ENCODE measurements at places on chromosomes 11 and 22.

DNA sequence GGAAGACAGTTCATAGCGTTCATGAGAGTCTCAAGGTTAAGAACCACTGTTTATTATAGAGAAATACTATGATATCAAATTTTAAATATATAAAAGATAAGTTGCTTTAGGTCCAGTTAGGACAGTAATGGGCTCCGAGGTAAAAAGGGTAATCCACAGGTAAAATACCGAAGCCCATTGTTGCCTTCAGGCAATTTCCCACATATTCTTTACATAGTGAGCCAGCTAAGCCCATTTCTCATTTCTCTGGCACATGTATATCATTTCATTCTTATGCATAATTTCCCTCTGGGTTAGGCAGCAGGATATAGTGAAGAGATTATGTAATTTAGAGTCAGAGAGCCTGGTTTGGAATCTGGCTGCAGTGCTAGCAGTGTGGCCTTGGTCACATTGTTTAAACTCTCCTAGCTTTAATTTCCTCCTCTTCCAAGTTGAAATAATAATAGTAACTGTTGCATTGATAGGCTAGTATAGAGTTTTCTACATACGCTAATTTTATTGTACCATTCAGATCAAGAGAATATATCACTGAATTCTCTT lies 7.6 kb upstream of the POU2AF1 start:
- no peak for DNase-seq

- DNase-seq, result no peak
Measured at GRCh38 chr11:119681361-119681910, 47.6 kb downstream of the NECTIN1 start.

- no peak for DNase-seq
Measured at GRCh38 chr11:117188620-117189081, 10.1 kb downstream of the SIDT2 start.

GRCh38 chr11:128464878-128465450 lies 122.4 kb downstream of the ETS1 start:
- no peak for DNase-seq

DNA sequence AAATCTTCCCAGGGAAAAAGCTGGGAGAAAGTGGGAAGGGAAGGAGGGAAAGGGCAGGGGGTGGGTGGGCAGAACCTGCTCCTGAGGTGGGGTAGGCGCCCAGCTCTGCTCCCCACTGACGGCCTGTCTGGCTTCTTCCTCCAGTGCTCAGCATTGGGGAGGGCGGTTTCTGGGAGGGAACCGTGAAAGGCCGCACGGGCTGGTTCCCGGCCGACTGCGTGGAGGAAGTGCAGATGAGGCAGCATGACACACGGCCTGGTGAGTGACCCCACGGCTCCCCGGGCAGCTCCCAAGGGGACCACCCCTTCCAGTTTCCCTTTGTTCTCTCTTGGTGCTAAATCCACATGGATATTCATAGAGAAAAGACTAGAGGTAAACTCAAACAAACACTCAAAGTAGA lies 25.9 kb downstream of the SHANK3 start:
- DNase-seq, result no peak

GRCh38 chr11:27716835-27717234 lies 16.6 kb upstream of the BDNF start:
- DNase-seq, result no peak

- DNase-seq, result peak; percentile 57
Measured at GRCh38 chr11:65589444-65590239, 6.0 kb downstream of the KCNK7 start.

- DNase-seq, result no peak
Measured at GRCh38 chr11:10181811-10182210, 112.2 kb downstream of the SBF2 start.

GRCh38 chr11:28632338-28632737 lies 524.1 kb downstream of the METTL15 start:
- DNase-seq, result no peak

DNA sequence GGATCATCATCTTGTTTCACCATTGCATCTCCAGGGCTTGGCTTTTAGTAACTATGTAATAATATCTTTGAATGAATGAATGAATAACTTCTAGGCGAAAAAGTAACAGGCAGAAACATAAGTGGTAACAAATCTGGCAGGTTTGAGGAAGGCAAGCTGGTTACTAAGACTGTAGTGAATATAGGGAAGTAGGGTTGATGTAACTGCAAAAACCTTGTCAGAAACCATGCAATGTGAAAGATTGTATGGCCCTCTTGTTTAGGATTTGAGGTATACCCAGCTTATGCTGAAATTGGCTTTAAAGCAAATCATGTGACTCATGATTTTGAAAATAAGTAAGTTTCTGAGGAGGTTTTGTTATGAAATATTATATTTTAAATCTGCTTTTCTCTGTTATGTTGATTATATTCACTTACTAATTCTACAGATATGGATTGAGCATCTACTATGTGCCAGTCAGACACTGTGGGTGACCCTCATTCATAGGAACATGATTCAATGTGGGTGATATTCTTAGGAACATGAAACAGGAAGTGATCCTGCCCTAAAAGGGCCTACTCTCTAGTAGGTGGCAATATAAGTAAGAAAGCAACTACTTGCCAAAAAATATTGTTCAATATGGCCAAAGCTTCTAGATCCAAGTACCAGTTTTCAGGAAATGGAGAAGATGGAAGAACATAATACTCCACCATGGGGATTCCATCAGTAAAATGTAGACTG lies 115.5 kb upstream of the CCDC90B start:
- no peak for DNase-seq

GRCh38 chr11:30560206-30561106 lies 25.7 kb downstream of the MPPED2 start:
- no peak for DNase-seq

GRCh38 chr11:87866951-87867350 lies 308.3 kb downstream of the RAB38 start:
- no peak for DNase-seq

Measured in stimulated activated CD8-positive, alpha-beta memory T cell treated with anti-CD3 and anti-CD28 coated beads, Interleukin-2, amount 100 ng/mL, for 48 hours (primary cell).